Natural killer cell (primary cell): ENCODE measurements at places on chromosomes 11 and 22. TPM values are rescaled to one million over a fixed set of nuclear protein-coding genes. Genes with fewer than 3 reads are reported as not detected.

GRCh38 chr11:47987781-47988180, 7.4 kb downstream of the PTPRJ start:
- no peak for DNase-seq

DNA sequence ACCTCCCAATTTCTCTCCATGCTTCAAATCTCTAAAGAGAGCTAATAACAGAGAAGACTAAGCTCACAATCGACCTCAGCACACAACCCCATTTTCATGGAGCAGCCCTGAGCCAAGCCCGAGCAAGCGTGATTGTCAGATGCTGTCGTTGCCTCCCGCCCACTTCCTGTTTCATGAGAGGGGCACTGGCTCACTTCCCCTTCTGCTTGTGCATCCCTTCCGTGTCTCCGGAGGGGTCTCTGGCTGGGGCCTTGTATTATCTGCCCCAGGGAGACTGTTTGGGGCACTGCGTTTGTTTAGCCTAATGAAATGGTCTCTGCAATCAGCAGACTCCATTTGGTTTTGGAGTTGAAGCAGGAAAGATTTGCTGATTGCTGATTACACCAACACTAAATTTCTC, 181.3 kb upstream of the SEZ6L start:
- DNase-seq = peak; percentile 2

The ADAMTS8 gene
- not detected for total RNA-seq

The MYOD1 gene
- not detected for total RNA-seq
